Activated naive CD8-positive, alpha-beta T cell treated with anti-CD3 and anti-CD28 coated beads for 36 hours (primary cell): ENCODE measurements at places on chromosomes 1 and 21. TPM values are rescaled to one million over a fixed set of nuclear protein-coding genes. Genes with fewer than 3 reads are reported as not detected.

GSTM1 gene
- not detected for total RNA-seq

GRCh38 chr1:23979881-23980727 lies at the start of gene SRSF10:
Gene SRSF10 (minus strand): TSS chr1:23980327. CDS start chr1:23980255, 72 bp downstream.
- H3K27me3 ChIP-seq: peaks cover 3% of the 10 kb centered on the region
- peak within 1 kb of the TSS; percentile 100 for H3K27ac ChIP-seq
- DNase-seq: peak; percentile 98
- peaks cover 41% of the 10 kb centered on the region for H3K36me3 ChIP-seq

DNA sequence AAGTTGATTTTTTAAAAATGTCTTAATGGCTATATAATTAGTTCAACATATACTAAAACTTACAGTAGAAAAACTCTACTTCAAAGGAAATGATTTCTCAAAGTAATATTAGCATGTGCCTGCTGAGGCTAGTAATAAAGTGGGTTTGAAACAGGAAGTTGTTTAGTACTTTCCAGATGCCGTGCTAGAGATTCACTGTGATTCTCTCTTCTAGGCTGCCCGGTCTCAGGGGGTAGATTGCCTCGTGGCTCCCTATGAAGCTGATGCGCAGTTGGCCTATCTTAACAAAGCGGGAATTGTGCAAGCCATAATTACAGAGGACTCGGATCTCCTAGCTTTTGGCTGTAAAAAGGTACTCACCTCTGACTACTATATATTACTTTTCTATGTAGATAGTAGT lies 9.1 kb downstream of the EXO1 start:
- DNase-seq: no peak
- no peak overlapping the region for H3K27ac ChIP-seq
- no peaks in the 10 kb centered on the region for H3K4me1 ChIP-seq

- peaks cover 12% of the 10 kb centered on the region for H3K27me3 ChIP-seq
- H3K4me1 ChIP-seq: no peaks in the 10 kb centered on the region
- no peak overlapping the region for H3K4me3 ChIP-seq
- no peak overlapping the region for H3K27ac ChIP-seq
These were observed 6.7 kb downstream of the VWA1 start for GRCh38 chr1:1442069-1442770.

GRCh38 chr21:8992731-8993174 lies 1528.6 kb upstream of the TPTE start:
- H3K27me3 ChIP-seq: peaks cover 50% of the 10 kb centered on the region
- no peaks in the 10 kb centered on the region for H3K4me1 ChIP-seq
- no peak for DNase-seq
- no peak overlapping the region for H3K4me3 ChIP-seq
- H3K27ac ChIP-seq: no peak overlapping the region
- H3K36me3 ChIP-seq: no peaks in the 10 kb centered on the region

NBPF4 gene
- total RNA-seq: 0.10 TPM

DNA sequence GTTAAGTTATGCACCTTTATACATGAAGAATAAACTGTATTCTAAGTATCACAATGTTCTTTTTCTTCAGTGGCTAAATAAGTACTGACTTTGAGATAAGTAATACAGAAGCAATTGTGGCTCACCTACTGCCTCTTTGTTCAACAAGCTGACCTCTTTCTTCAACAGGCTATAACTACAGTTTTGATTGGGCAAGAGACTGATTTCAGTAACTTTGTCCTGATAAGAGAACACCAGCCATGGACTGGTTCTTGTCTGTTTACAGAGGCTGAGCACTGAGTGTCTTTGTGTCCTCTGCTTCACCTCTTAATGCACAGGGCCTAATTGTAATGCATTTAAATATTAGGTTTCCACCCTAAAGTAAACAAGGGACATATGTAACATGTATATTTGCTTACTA lies 34.6 kb upstream of the PDE4B start:
- no peak overlapping the region for H3K4me3 ChIP-seq
- no peak overlapping the region for H3K27ac ChIP-seq
- no peaks in the 10 kb centered on the region for H3K4me1 ChIP-seq

DNA sequence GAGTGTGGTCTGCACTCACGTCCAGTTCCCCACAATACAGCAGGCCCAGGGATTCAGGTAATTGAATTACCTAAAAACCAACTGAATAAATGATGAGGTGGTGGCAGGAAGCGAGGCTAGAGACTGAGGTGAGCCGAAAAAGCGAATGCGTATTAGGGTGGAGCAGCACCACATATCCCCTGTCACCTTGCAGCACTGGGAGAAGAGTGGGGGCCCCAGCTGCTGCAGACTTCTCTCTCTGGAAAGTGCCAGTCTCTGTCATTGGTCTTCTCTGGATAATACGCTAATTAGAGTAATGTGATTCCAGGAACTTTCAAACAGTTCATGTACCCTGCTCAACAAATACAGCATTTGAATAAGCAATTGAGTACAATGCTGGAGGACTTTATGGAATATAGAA lies 199.0 kb downstream of the RPS6KC1 start:
- no peak overlapping the region for H3K4me3 ChIP-seq
- no peak overlapping the region for H3K27ac ChIP-seq
- H3K4me1 ChIP-seq: no peaks in the 10 kb centered on the region
- DNase-seq: no peak
- peaks cover 2% of the 10 kb centered on the region for H3K36me3 ChIP-seq

- H3K27ac ChIP-seq: no peak overlapping the region
- H3K27me3 ChIP-seq: no peaks in the 10 kb centered on the region
- H3K4me1 ChIP-seq: peaks cover 4% of the 10 kb centered on the region
- no peaks in the 10 kb centered on the region for H3K36me3 ChIP-seq
- H3K4me3 ChIP-seq: no peak overlapping the region
These were observed 93.1 kb downstream of the SLC16A1 start for GRCh38 chr1:112862753-112863426.

DNA sequence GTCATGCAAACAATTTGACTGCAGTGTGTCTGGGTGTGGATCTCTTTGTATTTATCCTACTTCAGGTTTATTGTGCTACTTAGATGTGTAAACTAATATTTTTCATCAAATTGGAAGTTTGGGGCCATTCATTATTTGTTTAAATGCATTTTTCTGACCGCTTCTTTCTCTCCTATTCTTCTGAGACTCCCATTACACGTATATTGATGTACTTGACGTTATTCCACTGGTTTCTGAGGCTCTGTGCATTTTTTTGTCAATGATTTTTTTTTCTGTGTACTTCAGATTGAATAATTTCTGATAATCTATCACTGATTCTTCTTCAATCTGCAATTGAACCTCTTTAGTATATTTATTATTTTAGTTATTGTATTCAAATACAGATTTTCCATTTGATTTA lies 276.8 kb downstream of the RYR2 start:
- no peaks in the 10 kb centered on the region for H3K27me3 ChIP-seq
- no peak overlapping the region for H3K27ac ChIP-seq
- H3K4me1 ChIP-seq: no peaks in the 10 kb centered on the region
- no peak overlapping the region for H3K4me3 ChIP-seq
- H3K36me3 ChIP-seq: no peaks in the 10 kb centered on the region

DNA sequence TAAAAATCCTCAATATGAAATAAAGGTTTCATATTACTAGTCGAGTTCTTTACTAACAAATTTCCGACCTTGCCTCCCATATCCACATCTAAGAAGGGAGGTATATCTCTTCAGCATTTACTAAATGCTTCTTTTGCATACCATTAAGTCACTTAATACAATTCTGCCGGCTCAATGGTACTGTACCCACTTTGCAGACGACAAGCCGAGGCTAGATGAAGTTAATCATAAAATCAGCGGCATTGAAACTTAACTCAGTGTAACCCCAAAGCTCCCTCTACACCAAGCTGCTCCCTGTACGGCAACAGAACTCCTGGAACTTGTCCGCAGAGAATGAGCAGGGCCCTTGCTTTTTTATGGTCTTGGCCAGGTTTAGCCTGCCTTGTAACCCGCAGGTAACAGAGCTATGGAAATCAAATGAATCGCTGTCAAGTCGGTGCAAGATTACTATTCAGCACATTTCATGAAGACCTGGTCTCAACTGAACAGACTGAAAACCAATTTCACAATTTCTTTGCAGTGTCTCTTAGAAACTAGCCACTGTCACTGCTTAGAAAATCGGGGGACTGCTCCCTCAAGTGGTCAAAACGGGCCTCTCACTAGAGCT lies 738 bp downstream of the INTS7 start:
- peaks cover 68% of the 10 kb centered on the region for H3K36me3 ChIP-seq
- peaks cover 4% of the 10 kb centered on the region for H3K27me3 ChIP-seq
- H3K4me1 ChIP-seq: peaks cover 51% of the 10 kb centered on the region

PDE4DIP gene
- total RNA-seq: 18.6 TPM

GRCh38 chr1:194917769-194918168 lies 1690.5 kb downstream of the KCNT2 start:
- no peaks in the 10 kb centered on the region for H3K4me1 ChIP-seq
- no peak overlapping the region for H3K27ac ChIP-seq
- no peaks in the 10 kb centered on the region for H3K36me3 ChIP-seq
- H3K4me3 ChIP-seq: no peak overlapping the region
- H3K27me3 ChIP-seq: no peaks in the 10 kb centered on the region

NPR1 gene
- total RNA-seq: 0.06 TPM

- no peak overlapping the region for H3K4me3 ChIP-seq
- no peak overlapping the region for H3K27ac ChIP-seq
- peaks cover 34% of the 10 kb centered on the region for H3K36me3 ChIP-seq
- H3K4me1 ChIP-seq: peaks cover 45% of the 10 kb centered on the region
These were observed 32.2 kb downstream of the SLC30A7 start for GRCh38 chr1:100928128-100928527.

GRCh38 chr1:43349594-43350306 lies 9.0 kb upstream of the CDC20 start:
- H3K27ac ChIP-seq: peak overlapping the region; percentile 73
- peaks cover 9% of the 10 kb centered on the region for H3K4me1 ChIP-seq
- H3K36me3 ChIP-seq: peaks cover 3% of the 10 kb centered on the region
- peaks cover 3% of the 10 kb centered on the region for H3K27me3 ChIP-seq
- peak overlapping the region; percentile 69 for H3K4me3 ChIP-seq
- no peak for DNase-seq

SLC50A1 gene
- total RNA-seq: 50.6 TPM

PTGER3 gene
- not detected for total RNA-seq

DNA sequence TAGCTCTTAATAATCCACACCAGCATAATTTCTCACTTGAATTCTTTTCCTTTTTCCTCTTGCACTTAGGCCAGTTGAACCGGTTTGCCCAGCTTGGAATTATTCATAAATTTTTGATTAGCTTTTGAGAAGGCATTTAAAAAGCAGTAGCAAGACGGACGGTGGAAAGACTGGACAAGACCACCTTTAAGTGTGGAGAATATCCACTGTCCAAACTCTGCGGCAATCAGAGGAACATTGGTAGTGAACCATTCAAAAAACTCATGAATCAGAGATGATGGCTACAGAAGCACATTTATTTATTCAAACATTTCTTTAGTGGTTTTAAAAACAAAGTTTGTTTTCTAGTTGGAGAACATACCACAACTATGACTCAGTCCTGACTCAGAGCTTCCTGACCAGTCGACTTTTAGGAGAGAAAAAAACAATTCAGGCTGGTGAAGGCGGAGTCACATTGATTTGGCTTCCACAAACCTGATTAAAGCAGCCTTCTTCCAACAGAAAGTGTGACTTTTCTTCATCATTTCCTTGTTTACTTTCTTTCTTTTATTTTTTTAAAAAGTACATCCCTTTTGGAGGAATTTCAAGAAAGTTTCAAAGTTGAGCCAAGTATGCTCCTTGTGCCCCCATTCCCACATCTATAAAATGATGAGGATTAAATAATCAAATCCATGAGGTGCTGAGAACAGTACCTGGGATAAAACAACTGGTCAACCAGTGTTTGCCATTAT lies 128.8 kb downstream of the ADSS2 start:
- H3K36me3 ChIP-seq: no peaks in the 10 kb centered on the region
- H3K27me3 ChIP-seq: no peaks in the 10 kb centered on the region
- no peak overlapping the region for H3K4me3 ChIP-seq

GRCh38 chr1:23018661-23019093 lies 591 bp upstream of the KDM1A start:
- peaks cover 33% of the 10 kb centered on the region for H3K4me1 ChIP-seq
- DNase-seq: no peak
- H3K27me3 ChIP-seq: no peaks in the 10 kb centered on the region
- H3K36me3 ChIP-seq: peaks cover 25% of the 10 kb centered on the region

ESRRG gene
- not detected for total RNA-seq

LMX1A gene
- total RNA-seq: not detected

LRRC8C gene
- total RNA-seq: 31.7 TPM

GRCh38 chr21:45335151-45335760 lies 47.6 kb upstream of the POFUT2 start:
- DNase-seq: no peak
- H3K36me3 ChIP-seq: no peaks in the 10 kb centered on the region

GRCh38 chr1:117877823-117878222 lies 51.6 kb downstream of the GDAP2 start:
- H3K36me3 ChIP-seq: peaks cover 54% of the 10 kb centered on the region
- H3K27me3 ChIP-seq: no peaks in the 10 kb centered on the region
- H3K27ac ChIP-seq: no peak overlapping the region
- H3K4me1 ChIP-seq: no peaks in the 10 kb centered on the region
- DNase-seq: no peak

- no peaks in the 10 kb centered on the region for H3K27me3 ChIP-seq
- H3K4me3 ChIP-seq: no peak overlapping the region
- no peaks in the 10 kb centered on the region for H3K4me1 ChIP-seq
- no peaks in the 10 kb centered on the region for H3K36me3 ChIP-seq
- H3K27ac ChIP-seq: no peak overlapping the region
These were observed 109.8 kb downstream of the ROR1 start for GRCh38 chr1:63883494-63884235.

- no peak overlapping the region for H3K27ac ChIP-seq
- H3K4me3 ChIP-seq: no peak overlapping the region
- peaks cover 9% of the 10 kb centered on the region for H3K4me1 ChIP-seq
- H3K36me3 ChIP-seq: no peaks in the 10 kb centered on the region
These were observed 19.8 kb downstream of the CD1D start for GRCh38 chr1:158200527-158200926.

ZNF672 gene
- 46.4 TPM for total RNA-seq

- H3K4me3 ChIP-seq: peak overlapping the region; percentile 96
- H3K4me1 ChIP-seq: peaks cover 36% of the 10 kb centered on the region
- H3K27ac ChIP-seq: peak overlapping the region; percentile 91
These were observed 630 bp downstream of the MTF2 start for GRCh38 chr1:93079685-93080141.

- H3K4me3 ChIP-seq: no peak overlapping the region
- H3K4me1 ChIP-seq: no peaks in the 10 kb centered on the region
- DNase-seq: no peak
- H3K36me3 ChIP-seq: no peaks in the 10 kb centered on the region
These were observed 23.5 kb downstream of the CYP4B1 start for GRCh38 chr1:46822248-46822826.

ERICH3 gene
- not detected for total RNA-seq
